SK-N-DZ (cell line): ENCODE measurements at places on chromosomes 13 and 19.
A peak's percentile ranks its signal among the peaks of the same experiment; 100 is the strongest.

DNA sequence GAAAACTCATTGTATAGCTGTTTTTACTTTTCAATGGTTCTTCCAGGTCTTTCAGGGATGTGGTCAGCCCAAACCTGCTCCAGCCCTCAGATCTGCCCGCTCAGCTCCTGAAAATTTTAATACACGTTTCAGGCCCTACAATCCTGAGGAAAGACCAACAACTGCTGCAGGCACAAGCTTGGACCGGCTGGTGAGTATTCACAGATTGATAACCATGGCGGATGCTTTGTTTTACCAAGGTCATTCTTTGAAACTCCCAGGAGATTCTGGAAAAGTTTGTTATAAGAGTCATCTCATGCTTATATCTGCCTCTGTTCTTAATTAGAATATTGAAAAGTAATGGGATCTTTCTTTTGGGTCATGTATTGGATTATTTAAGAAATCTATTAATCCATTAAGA, 173.5 kb downstream of the DCT start:
- DNase-seq: no peak

DNA sequence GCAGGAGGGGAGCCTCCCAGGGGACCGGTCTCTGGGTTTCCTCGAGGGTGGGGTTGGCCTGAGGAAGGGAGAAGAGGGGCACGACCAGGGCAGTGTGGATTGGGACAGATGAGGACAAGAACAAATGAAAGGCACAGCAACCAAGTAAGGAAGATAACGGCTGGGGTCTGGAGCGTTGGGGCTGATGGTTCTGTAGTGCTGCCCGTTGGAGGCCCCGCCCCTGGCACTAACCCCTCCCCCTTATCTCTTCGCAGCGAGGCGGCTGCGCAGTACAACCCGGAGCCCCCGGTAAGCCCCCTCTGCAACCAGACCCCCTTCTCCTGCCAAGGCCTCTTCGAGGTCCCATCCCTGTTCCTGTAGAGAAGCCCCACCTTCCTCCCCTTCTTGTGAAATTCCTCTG, 2.2 kb downstream of the CAPNS1 start:
- no peak for DNase-seq

DNA sequence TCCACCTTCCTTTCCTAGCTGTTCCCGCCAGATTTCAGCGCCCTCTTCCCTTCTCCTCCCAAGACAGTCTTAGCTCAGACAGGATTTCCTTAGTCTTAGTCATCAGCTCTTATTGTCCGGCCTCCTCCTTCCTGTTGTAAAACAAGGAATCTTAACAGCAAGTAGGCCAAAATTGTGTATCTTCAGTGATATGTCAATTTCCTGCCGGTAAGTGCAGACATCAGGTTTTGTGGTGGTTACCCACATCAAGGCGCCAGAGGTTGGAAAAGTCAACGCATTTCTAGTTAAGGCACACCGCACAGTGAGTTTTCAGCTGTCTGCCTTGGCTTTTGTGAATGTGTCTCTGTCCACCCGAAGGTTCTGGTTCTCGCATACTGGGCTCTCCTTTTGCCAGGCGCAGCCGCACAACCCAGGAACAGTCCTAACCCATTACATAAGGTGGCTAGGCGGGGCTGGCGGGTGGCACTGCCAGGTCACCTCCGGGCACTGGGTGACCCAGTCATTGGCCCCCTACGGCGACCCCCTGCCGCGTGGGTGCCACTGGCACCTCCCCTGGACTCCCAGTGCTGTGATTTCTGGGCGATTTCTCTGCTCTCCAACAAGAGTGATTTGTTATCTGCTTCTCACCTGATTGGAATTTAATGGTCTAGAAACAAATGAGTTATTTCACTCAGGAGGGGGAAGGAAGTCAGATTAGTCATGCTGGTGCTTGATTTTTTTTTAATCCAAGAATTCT, 12.9 kb downstream of the COL4A2 start:
- no peak for DNase-seq

DNA sequence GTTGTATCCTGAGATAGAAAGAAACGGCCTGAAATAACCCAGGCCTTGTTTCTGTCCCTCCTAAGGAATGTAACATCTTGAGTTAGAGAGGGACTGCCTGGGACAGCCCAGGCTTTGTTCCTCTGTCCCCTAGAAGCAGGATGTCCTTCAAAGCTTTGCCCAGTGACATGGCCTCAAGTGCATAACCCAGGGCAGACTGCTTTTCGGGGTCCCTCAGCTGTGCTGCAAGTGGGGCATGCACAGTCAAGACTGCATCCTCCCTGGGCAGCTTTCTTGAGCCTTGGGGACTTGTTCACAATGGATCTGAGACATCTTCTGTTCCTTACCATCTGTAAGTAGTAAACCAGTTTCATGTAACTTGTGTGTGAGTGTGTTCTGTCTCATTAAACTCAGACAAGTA, 7.5 kb upstream of the EPSTI1 start:
- no peak for DNase-seq

DNA sequence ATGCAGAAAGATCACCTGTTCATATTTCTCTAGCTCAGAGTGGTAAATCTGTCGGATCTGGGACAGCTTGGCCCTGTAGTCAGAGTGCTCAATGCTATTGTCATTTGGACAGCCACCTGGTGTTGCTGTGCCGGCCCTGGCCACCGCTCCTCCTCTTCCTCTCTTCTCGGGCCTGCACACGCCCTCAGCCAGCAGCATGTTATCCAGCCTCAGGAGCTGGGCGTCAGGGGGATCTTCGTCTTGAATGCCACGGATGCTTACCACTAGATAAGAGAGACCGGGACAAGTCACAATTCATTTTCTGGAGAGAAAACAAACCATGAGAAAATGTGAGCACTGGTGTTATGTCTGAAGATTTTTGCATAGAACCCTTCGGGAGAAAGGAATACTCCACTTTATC, 32.5 kb downstream of the CILP2 start:
- no peak for DNase-seq

DNA sequence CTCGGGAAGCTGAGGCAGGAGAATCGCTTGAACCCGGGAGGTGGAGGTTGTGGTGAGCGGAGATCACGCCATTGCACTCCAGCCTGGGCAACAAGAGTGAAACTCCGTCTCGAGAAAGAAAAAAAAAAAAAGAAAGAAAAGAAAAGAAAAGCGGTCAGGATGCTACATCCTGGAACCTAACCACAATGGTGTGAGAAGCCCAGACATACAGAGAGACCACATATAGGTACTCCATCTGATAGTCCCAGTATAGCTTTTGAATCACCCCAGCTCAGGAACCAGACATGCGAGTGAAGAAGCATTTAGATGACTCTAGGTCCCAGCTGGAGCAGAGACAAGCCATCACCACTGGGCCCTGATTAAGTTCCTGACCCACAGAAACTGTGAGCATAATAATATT, 3.2 kb downstream of the IFNL1 start:
- no peak for DNase-seq

GRCh38 chr13:83125791-83126190, 756.5 kb downstream of the SLITRK1 start:
- no peak for DNase-seq

DNA sequence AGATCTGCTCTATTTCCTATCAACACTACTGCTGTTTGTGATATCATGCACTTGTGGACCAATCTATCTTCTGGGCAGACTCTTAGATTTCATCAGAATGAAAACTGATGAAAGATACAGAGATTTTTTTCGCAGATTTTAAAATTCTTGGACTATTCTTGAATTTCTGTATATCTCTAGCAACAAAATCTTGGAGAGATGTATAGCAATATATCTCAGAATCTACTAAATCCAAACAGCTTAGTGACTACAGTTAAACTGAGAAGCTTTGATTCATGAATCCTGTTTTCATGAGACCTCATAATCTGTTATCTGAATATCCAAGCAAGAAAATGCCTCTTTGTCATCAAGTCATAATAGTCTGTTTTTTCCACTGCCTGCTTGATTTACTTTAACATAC, 28.0 kb upstream of the FREM2 start:
- DNase-seq: no peak

DNA sequence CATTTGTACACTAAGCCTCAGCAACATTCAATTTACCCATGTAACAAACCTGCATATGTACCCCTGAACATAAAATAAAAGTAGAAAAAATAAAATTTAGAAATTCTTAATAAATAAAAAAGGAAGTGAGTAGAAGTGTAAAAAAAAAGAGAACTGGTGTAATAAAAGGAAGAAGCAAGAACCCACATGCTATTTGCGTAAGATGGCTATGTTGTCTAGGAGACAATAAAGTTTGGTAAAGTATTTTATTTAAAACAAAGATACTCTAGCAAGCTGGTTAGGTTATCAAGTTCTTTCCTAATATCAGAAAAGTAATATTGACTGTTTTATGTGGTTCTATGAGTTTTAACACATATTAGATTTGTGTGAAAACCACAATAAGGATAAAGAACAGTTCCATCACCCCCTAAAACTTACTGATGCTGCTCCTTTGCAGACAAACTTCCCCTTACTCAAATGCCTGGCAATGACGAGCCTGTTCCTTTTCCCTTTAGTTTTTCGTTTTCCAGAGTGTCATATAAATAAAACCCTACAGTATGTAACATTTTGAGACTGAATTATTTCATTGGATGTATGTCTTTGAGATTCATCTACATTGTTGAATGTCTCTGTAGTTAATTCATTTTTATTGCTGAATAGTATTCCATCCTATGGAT, 98.9 kb downstream of the TNFSF13B start:
- DNase-seq: no peak

DNA sequence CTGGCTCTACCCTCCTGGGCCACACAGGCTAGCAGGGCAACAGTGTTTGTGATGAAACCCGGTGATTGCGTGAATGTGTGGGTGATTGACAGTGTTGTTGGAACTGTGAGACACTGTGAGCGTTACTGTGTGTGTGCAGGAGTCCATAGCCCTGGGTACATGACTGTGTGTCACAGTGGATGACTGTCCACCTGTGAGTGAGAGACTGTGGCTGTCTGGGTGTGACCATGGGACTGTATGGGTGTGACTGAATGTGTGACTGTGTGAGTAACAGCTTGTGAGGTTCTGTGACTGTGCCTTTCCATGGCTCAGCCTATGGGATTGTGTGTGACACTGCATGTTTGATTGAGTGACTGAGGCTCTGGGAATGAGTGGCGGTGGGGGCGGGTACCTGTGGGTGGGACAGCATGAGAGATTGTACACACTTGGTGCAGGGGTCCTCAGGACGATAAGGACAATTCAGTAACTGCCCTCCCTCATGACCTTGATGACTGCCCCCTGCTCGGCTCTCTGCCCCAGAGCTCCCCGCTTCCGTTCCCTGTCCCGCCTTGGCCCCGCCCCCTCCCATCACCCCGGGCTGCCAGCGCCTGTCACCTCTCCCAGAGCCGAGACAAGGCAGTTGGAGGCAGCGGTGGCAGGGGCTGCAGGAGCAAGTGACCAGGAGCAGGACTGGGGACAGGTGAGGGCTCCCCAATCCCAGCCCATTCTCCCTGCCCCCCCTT, at the start of gene GIPR:
GIPR (plus strand) TSS at position 602 of the 722 bp plus-strand sequence. CDS start 1,300 bp downstream, outside the sequence.
- no peak for DNase-seq

GRCh38 chr13:45048890-45049407, 59.6 kb downstream of the GPALPP1 start:
- DNase-seq: no peak

GRCh38 chr19:16062789-16063188, 13.5 kb upstream of the TPM4 start:
- no peak for DNase-seq

- DNase-seq: no peak
Observed at GRCh38 chr19:23784274-23784673, 25.6 kb upstream of the ZNF681 start.

DNA sequence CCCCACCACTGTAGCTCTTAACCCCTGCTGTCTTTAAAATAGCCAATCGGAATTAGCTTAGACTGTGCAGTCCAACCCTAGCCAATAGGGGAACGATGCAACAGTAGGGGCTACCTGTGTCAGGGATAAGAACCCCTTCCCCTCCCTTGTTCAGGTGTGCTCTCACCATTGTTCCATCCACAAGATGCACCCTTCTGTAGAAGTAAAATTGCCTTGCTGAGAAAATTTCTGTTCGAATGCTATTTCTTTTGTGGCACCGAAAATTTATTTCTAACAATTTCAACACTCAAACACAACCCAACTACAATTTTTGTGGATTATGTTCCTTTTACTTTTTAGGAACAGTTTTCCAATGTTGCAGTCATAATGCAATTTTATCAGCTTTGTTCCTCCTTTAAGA, 3.6 kb upstream of the ZNF583 start:
- DNase-seq: no peak

GRCh38 chr19:1811472-1811894, 593 bp downstream of the ATP8B3 start:
- DNase-seq: no peak

DNA sequence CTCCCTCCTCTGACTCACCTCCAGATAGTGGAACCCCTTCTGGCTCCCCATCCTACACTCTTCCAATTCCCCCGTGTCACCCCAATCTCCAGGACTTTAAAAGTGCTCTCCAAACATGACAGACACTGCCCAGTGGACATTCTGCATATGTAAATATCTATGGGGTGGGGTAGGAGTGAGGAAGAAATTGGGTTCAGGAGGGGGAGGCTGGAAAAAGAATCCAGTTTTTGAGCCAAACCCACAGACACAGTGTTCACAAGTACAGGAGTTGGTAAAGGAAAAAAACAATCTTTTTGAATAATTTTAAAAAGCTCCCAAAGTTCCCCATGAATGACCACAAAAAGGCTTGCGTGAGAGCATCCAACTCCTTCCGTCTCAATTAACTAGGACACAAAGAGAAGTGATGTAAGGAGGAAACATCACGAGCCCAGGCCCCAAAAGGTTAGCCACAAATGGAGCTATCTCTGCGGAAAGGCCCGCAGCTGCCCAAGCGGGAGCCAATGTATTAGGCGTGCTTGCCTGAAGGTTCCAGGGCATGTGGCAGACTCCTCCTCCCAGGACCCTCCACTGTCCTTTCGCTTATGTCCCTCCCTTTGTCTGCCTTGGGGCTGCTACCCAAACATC, 18.0 kb downstream of the ZC3H4 start:
- no peak for DNase-seq

DNA sequence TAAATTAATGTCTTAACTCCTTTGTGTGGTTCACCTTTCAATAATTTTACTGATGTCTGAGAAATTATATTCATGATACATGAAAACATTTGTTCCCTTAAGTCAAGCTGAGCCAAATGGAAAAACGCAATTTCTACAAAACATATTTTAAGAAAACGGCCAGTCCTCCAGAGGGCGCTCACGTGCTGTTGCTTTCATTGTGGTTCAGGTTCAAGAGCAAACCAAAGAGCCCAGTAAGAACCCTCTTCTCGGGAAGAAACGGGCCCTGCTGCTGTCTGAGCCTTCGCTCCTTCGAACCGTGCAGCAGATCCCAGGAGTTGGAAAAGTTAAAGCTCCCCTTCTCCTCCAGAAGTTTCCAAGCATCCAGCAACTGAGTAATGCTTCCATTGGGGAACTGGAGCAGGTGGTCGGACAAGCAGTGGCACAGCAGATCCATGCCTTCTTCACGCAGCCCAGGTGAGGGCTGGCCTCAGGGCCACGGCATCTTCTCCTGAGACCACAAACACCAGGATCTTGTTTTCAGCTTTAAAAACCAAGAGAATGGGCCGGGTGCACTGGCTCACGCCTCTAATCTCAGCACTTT, 4.3 kb downstream of the FAAP24 start:
- DNase-seq: peak; percentile 39

DNA sequence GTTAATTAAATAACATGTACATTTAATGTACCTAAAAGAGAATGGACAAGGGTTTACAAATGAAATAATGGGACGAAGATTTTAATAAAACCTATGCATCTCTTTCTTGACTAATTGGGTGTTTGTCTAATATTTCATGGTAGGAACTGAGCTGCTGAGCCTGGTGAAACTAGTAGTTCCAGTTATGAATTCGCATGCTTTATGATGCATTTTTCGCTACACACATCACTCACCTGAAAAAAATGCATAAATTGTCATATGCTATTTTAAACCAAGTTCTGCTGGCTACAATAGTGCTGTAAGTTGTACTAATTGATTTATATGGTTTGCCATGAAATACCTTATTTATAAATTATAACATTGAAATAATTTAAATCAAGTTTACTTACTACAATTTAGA, 806.8 kb upstream of the SLITRK5 start:
- DNase-seq: no peak
